ENCODE measurements at places on chromosomes 12 and 14.

DNA sequence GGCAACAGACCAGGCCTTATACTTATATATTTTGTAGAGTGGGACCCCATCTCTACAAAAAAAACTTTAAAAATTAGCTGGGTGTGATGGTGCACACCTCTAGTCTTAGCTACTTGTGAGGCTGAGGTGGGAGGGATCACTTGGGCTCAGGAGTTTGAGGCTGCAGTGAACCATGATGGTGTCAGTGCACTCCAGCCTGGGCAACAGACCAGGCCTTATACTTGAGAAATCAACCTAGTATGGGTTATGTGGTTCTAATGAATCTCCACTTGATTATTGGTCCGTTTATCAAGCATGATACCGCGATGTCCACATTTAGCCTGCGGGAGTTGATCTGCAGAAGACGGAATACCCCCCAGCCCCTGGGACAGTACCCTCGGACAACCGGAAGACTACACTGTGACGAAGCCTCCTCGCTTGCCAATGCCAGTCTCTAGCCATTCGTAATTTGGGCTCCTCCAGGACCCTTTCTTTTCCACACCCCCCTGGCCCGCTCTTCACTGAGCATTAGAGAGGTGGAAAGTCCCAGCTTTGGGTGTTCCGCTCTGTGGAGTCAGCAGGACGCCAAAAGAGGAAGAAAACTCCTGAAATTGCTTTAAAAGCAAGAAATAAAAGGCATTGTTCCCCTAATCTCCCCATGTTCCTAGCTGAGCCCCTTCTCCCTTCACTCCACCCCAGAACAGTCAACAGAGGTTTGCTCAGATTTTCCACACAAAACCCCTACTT, 19.4 kb downstream of the LTBP2 start:
- no peak for DNase-seq

DNA sequence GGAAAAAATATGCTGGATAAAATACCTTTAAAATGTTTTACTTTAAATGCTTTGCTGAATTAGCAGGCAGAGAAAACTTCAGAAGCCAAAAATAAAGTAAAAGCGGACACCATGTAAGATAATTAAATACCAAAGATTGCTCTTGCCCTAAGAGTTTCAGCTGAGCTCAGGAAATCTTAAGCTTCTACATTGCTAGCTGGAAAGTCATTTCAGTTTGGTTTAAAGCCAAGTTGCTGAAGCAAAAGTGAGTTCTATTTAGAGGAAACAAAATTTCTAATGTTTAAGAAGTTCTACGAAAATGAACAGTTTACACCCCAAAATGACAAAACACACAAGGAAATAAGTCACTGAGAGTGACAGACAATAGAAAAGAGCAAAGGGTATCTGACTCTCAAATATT, 310.0 kb downstream of the ADAMTS20 start:
- DNase-seq, result no peak

DNA sequence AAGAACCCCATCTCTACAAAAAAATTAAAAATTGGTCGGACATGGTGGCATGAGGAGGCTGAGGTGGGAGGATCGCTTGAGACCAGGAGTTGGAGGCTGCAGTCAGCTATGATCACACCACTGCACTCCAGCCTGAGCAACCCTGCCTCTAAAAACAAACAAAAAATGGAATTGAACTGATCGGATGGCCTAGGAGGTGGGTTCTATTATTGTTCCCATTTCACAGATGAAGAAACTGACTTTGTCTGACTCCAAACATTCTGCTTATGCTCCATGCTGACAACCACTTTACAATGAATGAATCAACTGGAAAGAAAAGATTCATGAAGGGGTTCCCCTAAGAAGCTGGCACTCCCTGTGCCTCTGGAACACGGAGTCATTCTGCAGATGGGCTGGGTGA, 47.3 kb downstream of the TRPV4 start:
- DNase-seq, result no peak

GRCh38 chr12:101064721-101065120, 145.3 kb downstream of the SLC5A8 start:
- no peak for DNase-seq

GRCh38 chr12:100554608-100555077, 18.8 kb upstream of the GAS2L3 start:
- peak; percentile 81 for DNase-seq

GRCh38 chr12:48937170-48937569, 11.9 kb upstream of the FKBP11 start:
- peak; percentile 53 for DNase-seq

GRCh38 chr14:69663300-69663643, 51.9 kb downstream of the SUSD6 start:
- DNase-seq, result no peak

DNA sequence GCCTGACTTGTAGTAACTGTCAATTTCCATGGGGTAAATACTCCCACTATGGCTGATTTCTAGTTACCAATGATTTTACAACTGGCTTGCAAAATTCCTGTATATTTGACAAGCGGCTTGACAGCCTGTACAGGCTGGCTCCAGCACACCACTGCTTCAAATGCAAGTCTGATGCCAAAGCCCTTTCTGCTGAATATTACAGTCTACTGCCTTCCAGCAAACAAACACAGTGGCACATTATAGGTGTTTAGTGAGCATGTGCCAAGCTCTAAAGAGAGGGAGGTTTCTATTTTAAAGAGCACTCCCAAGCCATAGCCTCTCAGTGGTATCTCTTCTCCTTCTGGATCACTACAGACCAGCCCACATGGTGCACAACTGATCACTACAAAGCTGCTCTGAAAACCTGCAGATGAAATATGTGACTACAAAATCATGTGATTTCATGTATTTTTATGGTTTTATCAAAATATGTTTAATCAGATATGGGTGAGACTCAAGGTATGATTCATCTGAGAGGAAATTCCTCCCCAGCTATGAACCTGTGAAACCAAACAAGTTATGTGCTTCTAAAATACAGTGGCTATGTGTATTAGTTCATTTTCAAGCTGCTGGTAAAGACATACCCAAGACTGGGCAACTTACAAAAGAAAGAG, 101.5 kb downstream of the RPAP3 start:
- DNase-seq, result no peak

DNA sequence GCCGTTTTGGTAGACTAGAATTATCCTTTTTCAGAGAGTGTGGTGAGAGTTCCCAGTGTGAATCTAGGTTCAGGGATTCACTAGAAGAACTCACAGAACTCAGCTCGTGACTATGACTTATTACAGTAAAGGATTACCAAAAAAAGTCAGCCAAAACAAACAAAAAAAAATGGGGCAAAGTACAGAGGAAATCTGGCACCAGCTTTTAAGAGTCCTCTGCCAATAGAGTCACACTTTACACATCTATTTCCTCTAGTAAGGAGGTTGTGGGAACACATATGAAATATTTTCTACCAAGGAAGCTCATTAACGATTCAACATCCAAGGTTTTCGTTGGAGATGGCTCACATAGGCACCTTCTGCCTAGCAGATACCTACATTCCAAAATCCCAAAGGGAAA, 28.2 kb downstream of the TSPAN19 start:
- DNase-seq, result no peak

DNA sequence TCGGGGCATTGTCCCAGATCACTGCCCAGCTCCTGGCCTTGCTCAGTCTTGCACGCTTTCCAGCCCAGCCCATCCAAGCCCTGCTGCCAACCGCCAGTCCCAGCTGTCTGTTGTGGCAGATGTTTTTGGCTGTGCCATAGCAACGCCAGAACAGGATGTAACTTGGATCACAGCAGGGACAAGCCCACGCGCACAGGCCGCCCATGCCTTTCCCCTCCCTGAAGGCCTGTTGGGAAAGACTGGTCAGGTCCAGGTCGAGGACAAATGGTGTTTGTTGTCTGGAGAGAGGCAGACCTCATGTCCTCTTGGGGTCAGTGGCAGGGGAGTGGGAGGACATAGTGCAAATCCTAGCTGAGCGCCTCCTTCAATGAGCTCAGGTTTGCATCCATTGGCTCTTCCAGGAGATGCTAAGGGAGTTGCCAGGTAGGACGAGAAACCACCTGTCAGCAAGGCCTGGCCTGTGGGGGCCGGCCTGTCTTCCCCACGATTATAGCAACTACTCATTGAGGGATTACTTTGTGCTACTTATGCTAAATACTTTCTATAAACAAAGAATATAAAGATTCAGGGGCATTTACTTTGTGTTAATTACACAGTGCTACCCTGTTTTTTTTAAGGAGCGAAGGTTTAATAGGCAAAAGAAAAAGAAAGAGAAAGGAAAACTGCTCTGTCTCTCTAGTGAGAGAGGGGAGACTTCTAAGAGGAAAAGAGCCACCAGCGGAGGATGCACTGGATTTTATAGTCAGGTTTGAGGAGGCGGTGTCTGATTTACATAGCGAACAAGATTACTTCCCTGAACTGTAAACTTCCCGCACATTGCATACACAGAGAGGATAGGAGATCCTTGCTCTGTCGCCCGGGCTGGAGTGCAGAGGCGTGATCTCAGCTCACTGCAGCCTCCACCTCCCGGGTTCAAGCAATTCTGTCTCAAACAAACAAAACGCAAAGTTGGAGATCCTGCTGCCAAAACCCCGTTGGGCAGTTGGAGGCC, 42.8 kb upstream of the CORO1C start:
- DNase-seq, result peak; percentile 43

DNA sequence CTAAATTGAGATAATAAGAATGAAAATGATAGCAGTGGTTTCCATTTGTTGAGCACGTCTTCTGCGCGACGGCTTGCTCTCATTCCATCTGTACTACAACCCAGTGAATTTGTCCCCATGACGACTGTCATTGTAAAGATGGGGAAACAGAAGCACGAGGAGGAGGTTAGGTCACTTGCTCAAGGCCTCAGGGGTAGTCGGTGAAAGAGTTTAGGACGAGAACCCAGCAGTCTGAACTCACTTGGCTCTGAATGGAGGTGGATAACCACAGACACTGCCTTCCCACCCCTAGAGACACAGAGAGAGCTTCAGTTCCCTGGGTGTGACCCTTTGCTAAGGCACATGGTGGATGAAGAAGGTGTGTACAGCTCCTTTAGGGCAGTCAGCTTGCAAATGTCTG, 30.9 kb upstream of the PLEKHG3 start:
- DNase-seq, result peak; percentile 76

DNA sequence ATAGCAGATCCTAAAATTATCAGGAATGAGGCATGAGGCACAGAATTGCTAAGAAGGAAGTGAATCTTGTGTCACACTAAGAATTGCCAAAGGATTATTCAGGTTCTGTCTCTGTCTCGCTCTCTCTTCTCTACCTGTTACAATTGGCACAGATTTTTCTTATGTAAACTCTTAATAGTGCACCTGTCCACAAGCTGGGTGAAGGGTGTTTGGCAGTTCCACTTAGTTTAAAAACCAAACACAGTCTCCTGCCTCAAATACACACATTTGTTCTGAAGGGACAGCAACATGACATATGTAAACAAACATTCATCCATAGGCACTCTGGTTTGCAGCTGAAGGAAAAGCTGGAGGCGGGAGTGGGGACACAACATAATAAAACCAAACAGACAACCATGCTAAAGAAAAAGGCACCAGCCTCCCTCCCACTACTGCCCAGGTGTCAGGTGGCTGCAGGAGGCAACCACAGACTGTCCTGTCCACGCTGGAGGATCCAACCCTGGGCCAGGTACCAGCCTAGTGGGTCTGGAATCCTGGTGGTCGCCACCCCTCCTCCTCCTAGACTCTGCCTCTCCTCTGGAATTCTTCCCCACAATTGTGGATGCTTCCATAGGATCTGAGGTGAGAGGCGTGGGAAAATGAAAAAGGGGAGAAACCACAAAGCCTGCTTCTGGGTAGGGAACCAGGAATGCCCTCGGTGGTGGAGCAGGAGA, 81.2 kb downstream of the TMEM260 start:
- DNase-seq, result no peak

DNA sequence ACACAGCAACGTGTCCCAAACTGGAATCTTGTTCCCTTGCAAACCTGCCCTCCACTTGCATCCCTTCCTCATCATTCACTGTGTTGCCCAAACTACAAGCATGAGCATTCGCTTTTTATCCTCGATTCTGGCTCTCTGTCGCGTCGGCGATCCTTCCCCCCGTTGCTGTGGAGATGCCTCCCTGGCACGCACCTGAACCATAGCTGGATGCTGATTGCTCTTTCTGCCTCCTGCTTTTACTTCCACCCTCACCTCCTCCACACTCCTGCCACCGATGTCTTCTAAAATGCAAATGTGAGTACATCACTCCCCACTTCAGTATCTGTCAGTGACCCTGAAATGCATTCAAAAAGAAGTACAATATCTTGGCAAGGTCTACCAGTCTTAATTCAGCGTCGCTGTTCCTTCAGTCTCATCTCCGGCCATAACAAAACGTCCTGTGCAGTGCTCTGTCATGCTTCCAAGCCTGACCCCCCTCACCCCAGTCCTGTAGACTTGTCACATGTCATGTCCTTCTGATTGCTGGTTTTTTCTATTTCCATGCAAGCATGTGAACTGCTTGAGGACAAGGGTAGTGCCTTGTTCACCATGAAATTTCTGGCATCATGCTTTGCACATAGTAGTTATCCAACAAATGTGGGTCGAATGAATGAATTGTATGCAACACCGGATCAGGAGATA, 2.5 kb upstream of the PPP2R5C start:
- DNase-seq, result no peak

GRCh38 chr12:119565404-119565803, 28.2 kb upstream of the TMEM233 start:
- no peak for DNase-seq

DNA sequence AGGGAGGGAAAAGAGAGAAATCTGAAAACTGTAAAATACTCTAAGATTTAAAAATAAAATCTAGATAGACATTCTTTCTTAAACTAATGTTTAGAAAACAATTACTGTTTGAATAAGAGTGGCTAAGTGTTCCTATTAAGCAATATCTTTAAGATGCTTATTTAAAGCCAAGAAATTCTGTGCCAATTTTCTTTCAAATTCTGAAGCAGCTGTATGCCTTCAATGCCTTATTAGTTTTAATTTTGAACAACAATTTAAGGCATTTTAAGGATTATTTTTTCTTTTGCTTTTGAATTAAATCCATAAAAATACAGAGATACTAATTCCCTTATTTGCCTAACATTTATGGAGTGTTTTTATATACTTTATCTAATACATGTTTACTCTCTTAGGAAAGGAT, 50.3 kb upstream of the KITLG start:
- DNase-seq, result no peak

DNA sequence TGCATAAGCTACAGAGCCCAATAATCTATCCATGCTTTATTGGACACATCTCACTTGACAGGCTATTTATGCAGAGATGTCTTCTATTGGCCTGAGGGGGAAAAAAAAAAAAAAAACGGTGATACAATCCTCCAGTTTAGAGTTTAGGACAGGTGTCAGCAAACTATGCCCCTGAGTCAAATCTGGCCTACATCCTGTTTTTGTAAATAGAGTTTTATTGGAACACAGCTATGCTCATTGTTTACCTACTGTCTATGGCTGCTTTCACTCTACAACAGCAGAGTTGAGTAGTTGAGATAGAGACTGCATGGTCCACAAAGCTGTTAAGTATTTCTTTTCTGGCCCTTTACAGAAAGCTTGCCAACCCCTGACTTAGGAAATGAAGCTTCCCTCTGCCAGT, 403.1 kb downstream of the C12orf75 start:
- DNase-seq, result no peak

DNA sequence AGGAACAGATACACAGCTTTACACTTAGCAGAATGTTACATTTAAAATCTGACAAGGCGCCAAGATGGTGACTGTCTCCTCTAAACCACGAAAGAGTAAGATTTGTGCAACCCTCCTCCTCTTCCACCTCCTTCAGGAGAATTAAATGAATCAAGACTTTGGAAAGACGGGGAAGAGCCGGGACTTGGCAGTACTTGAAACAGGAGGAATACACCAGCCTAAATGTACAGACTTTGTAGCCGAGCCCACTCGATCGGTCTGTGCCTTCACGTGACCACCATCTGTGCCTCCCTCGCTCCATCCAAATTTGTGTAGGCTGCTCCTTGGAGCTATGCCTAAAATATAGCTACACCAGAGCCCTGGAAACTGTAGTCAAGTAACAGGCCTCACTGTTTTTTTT, 38.3 kb downstream of the SSPN start:
- no peak for DNase-seq

Measured in NB4 (cell line).